ENCODE measurements at places on chromosomes 7 and 10. TPM values are rescaled to one million over a fixed set of nuclear protein-coding genes. Genes with fewer than 3 reads are reported as not detected.

DNA sequence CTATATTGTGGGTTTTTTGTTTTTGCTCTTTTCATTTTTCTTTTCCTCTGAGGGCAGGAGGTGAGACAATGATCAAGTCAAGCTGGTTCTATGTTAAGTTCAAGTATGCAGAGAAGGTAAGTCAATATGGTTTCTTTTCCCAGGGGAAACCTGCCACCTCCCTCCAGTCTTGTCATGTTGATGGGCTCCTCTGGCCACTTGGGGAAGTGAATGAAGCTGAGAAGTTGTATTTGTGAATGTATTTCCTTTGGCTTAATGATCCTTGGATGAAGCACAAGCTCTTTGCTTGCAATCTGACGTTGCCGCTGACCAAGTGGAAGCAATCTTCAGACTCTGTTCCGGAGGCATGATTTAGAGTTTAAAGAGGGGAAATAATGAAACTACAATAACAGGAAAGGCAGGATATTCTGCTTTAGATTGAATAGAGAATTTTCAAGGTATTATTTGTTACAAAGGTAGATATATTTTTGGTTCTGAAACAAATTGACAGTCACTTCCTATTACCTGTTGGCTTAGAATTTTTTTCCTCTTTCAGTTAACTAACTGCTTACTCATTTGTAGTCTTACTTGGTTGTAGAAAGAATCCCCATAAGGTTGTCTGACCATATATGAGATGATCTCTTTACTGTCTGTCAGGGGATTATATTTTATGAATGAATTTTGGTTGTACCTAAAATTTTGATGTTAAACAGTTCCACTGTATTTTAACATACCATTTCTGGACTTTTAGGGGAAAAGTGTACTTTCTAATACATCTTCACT is 369.6 kb downstream of the AUTS2 start:
- peak overlapping the region; percentile 63 for H3K4me3 ChIP-seq
- no peaks in the 10 kb centered on the region for H3K27me3 ChIP-seq
- H3K27ac ChIP-seq: peak overlapping the region; percentile 49
- DNase-seq: no peak
- no peaks in the 10 kb centered on the region for H3K36me3 ChIP-seq

Gene TMEM176A
- 18.5 TPM for total RNA-seq

Gene MEOX2
- total RNA-seq: 7.7 TPM

Gene ZDHHC6
- total RNA-seq: 21.2 TPM

GRCh38 chr10:80538481-80539185 is 931 bp downstream of the SH2D4B start:
- no peak for DNase-seq
- no peaks in the 10 kb centered on the region for H3K27me3 ChIP-seq
- H3K36me3 ChIP-seq: no peaks in the 10 kb centered on the region
- H3K4me1 ChIP-seq: peaks cover 34% of the 10 kb centered on the region
- H3K4me3 ChIP-seq: no peak overlapping the region

GRCh38 chr10:71059054-71059818 is 153.1 kb upstream of the UNC5B start:
- H3K4me3 ChIP-seq: no peak overlapping the region
- no peaks in the 10 kb centered on the region for H3K27me3 ChIP-seq

Gene DYDC2
- not detected for total RNA-seq

DNA sequence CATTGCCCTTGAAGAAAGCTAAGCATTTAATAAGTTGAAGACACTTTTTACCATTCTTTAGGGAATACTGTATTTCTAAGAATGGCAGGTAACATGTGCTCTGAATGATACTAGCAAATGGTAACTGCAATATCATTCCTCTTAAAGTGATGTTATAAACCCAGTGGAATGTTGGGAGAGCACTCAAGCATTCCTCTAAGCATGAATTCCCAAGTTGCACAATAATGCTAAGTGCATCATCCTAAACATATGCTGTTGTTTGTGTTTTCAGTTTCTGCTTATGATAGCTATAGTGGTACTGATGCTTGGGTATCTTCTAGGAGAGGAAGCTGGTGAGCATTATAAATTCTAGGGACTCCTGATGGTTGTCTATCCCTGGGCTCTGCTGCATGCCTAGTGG is 673.9 kb downstream of the PHTF2 start:
- no peaks in the 10 kb centered on the region for H3K4me1 ChIP-seq
- H3K36me3 ChIP-seq: no peaks in the 10 kb centered on the region
- H3K27me3 ChIP-seq: no peaks in the 10 kb centered on the region
- H3K4me3 ChIP-seq: no peak overlapping the region
- no peak for DNase-seq

Gene ALOX5
- 3.2 TPM for total RNA-seq

DNA sequence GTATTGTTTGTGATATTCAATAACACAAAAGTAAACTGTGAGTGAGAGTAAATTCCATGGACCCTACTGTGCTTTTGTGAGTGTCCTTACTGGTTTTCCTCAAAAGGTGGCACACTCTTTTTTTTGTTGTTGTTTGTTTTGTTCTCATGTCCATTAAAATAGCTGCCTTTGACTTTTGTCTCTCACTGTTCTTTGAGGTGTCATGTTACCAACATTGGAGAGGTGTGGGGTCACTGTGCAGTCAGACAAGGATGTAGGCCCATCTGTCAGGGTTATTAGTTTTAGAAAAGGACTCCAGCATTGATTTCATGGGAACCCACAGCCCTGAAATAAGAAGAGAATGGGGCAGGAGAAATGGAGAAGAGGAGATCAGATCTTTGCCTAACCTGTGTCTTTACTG is 383.1 kb downstream of the SORCS3 start:
- H3K4me1 ChIP-seq: no peaks in the 10 kb centered on the region
- H3K36me3 ChIP-seq: no peaks in the 10 kb centered on the region
- H3K27ac ChIP-seq: no peak overlapping the region

- no peak overlapping the region for H3K27ac ChIP-seq
- peaks cover 20% of the 10 kb centered on the region for H3K4me1 ChIP-seq
- H3K36me3 ChIP-seq: peaks cover 56% of the 10 kb centered on the region
- no peak overlapping the region for H3K4me3 ChIP-seq
Observed at GRCh38 chr7:134943785-134944400, 42.4 kb upstream of the AGBL3 start.

GRCh38 chr7:149248777-149249176 is 9.3 kb downstream of the ZNF212 start:
- H3K4me1 ChIP-seq: peaks cover 4% of the 10 kb centered on the region
- DNase-seq: no peak
- no peak overlapping the region for H3K4me3 ChIP-seq
- H3K27ac ChIP-seq: no peak overlapping the region
- H3K36me3 ChIP-seq: peaks cover 38% of the 10 kb centered on the region

Gene ZPBP
- total RNA-seq: not detected

GRCh38 chr7:97868788-97869187 is 3.4 kb downstream of the ASNS start:
- peaks cover 20% of the 10 kb centered on the region for H3K4me1 ChIP-seq
- no peak overlapping the region for H3K27ac ChIP-seq
- H3K27me3 ChIP-seq: no peaks in the 10 kb centered on the region
- H3K36me3 ChIP-seq: peaks cover 4% of the 10 kb centered on the region
- no peak for DNase-seq

All from left ventricle myocardium inferior (tissue), 1 donor.